ENCODE measurements at places on chromosomes 6 and 20. TPM values are rescaled to one million over a fixed set of nuclear protein-coding genes. Genes with fewer than 3 reads are reported as not detected.

MUC22 gene
- not detected for polyA plus RNA-seq

BPHL gene
- 74.9 TPM for polyA plus RNA-seq

VSX1 gene
- not detected for polyA plus RNA-seq

DNAH8 gene
- 0.38 TPM for polyA plus RNA-seq

ME1 gene
- 2.2 TPM for polyA plus RNA-seq

SOBP gene
- 14.1 TPM for polyA plus RNA-seq

MICA gene
- 3.6 TPM for polyA plus RNA-seq

LGSN gene
- polyA plus RNA-seq, result 1.5 TPM

SLC26A8 gene
- polyA plus RNA-seq, result 0.68 TPM

F13A1 gene
- 18.7 TPM for polyA plus RNA-seq

COL12A1 gene
- polyA plus RNA-seq, result 103 TPM

ECT2L gene
- 0.32 TPM for polyA plus RNA-seq

EFCAB8 gene
- 0.06 TPM for polyA plus RNA-seq

PTGIS gene
- polyA plus RNA-seq, result 30.8 TPM

OR2B6 gene
- 0.36 TPM for polyA plus RNA-seq

NEDD9 gene
- polyA plus RNA-seq, result 54.8 TPM

ITPR3 gene
- 8.9 TPM for polyA plus RNA-seq

LPIN3 gene
- 19.5 TPM for polyA plus RNA-seq

MYB gene
- polyA plus RNA-seq, result 4.9 TPM

TMEM217 gene
- 1.6 TPM for polyA plus RNA-seq

NKX2-4 gene
- polyA plus RNA-seq, result not detected

APMAP gene
- 88.9 TPM for polyA plus RNA-seq

PRRT1 gene
- 2.5 TPM for polyA plus RNA-seq

BPIFB1 gene
- 0.13 TPM for polyA plus RNA-seq

WASF1 gene
- polyA plus RNA-seq, result 44.9 TPM

VARS1 gene
- polyA plus RNA-seq, result 51.9 TPM

SNHG17 gene
- 29.6 TPM for polyA plus RNA-seq

All from left renal cortex interstitium (tissue), 4 donors.